T-helper 17 cell (primary cell): ENCODE measurements at places on chromosomes 5 and 9.
A peak's percentile ranks its signal among the peaks of the same experiment; 100 is the strongest.

- peaks cover 2% of the 10 kb centered on the region for H3K4me1 ChIP-seq
- H3K27me3 ChIP-seq, result peaks cover 45% of the 10 kb centered on the region
- no peak overlapping the region for H3K27ac ChIP-seq
- H3K4me3 ChIP-seq, result no peak overlapping the region
- peaks cover 2% of the 10 kb centered on the region for H3K36me3 ChIP-seq
These were observed 30.1 kb upstream of the PDE8B start for GRCh38 chr5:77180167-77181081.

- no peak overlapping the region for H3K27ac ChIP-seq
- DNase-seq, result no peak
- H3K36me3 ChIP-seq, result no peaks in the 10 kb centered on the region
- no peak overlapping the region for H3K4me3 ChIP-seq
- H3K27me3 ChIP-seq, result no peaks in the 10 kb centered on the region
These were observed 173.7 kb downstream of the GABRB2 start for GRCh38 chr5:161372682-161373344.

- H3K4me1 ChIP-seq, result peaks cover 3% of the 10 kb centered on the region
- peaks cover 81% of the 10 kb centered on the region for H3K27me3 ChIP-seq
- no peak overlapping the region for H3K27ac ChIP-seq
These were observed 139.8 kb downstream of the KCNIP1 start for GRCh38 chr5:170643591-170643990.

DNA sequence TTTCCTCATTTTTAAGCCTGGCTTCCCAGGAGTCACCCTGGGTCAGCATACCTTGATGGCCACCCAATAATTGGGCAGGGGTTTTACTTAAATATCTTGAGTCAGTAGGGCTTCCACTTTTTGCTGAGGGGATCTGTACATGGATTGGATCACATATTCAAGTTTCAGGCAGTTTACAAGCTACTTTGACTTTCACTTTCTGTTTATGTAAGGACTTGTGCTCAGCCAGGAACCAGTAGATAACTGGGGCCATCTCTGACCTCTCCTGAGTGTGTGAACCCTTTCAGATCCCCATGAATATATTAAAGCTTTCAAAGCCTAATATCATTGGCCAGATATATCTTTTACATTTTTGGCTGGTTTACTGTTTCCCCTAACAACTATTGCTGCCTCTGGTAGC, 45.1 kb downstream of the SLCO6A1 start:
- no peak for DNase-seq
- H3K4me3 ChIP-seq, result peak overlapping the region; percentile 25
- H3K36me3 ChIP-seq, result no peaks in the 10 kb centered on the region
- H3K27me3 ChIP-seq, result no peaks in the 10 kb centered on the region

GRCh38 chr5:179470201-179470600, 80.2 kb upstream of the RUFY1 start:
- H3K4me1 ChIP-seq, result no peaks in the 10 kb centered on the region
- no peak for DNase-seq
- peaks cover 11% of the 10 kb centered on the region for H3K27me3 ChIP-seq
- no peak overlapping the region for H3K4me3 ChIP-seq
- H3K27ac ChIP-seq, result no peak overlapping the region

GRCh38 chr5:16574789-16575721, 41.7 kb downstream of the RETREG1 start:
- H3K27ac ChIP-seq, result no peak overlapping the region
- H3K36me3 ChIP-seq, result peaks cover 6% of the 10 kb centered on the region
- no peak for DNase-seq
- H3K4me1 ChIP-seq, result peaks cover 24% of the 10 kb centered on the region
- no peak overlapping the region for H3K4me3 ChIP-seq

GRCh38 chr5:54294097-54294667, 16.2 kb downstream of the ARL15 start:
- no peak overlapping the region for H3K4me3 ChIP-seq
- H3K36me3 ChIP-seq, result peaks cover 4% of the 10 kb centered on the region
- no peaks in the 10 kb centered on the region for H3K27me3 ChIP-seq
- H3K27ac ChIP-seq, result peak overlapping the region; percentile 51
- no peak for DNase-seq
- H3K4me1 ChIP-seq, result peaks cover 32% of the 10 kb centered on the region

DNA sequence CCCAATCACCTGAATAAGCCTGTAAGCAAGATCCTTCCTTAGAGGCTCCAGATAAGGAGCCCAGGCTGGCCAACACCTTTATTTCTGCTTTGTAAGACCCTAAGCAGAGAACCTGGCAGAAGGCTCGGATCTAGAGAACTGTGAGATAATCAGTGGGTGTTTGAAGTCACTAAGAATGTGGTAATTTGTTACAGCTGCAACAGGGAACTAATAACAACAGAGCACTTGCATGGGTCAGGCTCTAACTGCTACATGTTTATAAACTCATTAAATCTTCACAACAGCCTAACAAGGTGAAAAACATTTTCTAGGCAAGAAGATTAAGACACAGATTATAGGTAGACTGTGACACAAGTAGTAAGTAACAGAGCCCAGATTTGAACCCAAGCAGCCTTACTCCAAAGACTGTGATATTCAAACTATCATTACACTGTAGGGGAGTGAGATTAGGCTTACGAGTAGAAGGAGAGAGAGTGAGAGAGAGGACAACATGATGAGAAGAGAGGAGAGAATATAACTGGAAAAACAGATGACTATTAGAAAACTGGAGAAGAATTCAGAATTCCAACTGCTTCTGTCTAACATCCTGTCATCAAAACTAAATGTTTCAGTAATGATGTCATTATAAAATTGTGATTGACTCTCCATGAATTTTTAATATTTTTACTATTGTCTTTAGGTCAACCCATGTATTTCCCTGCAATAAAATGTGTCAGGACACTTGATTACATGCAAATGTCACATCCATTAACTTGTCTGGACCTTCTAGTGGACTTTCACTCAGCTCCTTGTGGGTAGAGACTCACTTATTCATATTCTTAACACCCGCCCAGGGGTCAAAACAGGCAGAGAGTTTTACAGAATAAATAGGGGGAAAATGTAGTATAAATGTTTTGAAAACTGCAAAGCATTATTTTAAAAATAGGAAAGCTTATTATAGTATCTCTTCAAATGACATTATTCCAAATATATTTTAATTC, 290.9 kb upstream of the RGMB start:
- no peak overlapping the region for H3K27ac ChIP-seq
- H3K27me3 ChIP-seq, result no peaks in the 10 kb centered on the region
- H3K4me3 ChIP-seq, result no peak overlapping the region
- no peaks in the 10 kb centered on the region for H3K36me3 ChIP-seq
- DNase-seq, result no peak

- H3K4me1 ChIP-seq, result peaks cover 38% of the 10 kb centered on the region
- peaks cover 3% of the 10 kb centered on the region for H3K36me3 ChIP-seq
- DNase-seq, result no peak
- peak overlapping the region; percentile 99 for H3K27ac ChIP-seq
These were observed 3.2 kb upstream of the NR4A3 start for GRCh38 chr9:99818500-99818899.

DNA sequence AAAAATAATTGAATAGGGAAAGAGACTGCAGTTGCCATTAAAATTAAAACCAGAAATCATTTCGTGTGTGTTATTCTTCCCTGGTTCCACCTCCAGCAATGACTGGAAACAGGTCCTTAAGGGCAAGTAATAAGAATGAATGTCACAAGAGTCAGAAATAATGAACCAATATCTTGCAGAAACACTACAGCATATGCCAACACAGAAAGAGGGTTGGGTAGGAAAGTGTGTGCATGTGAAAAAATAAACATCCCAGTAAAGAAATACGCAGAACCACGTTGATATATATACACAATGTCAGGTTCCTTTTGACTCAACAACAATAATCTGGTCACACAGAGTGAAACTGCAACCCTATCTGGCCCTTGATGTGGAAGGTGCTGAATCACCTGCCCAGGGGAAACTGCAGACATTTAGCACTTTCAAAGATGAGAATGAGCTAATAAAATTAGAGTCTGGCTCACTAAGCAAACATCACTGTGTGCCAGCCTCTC, 15.0 kb downstream of the HMHB1 start:
- H3K27me3 ChIP-seq, result no peaks in the 10 kb centered on the region
- H3K4me1 ChIP-seq, result peaks cover 13% of the 10 kb centered on the region
- no peaks in the 10 kb centered on the region for H3K36me3 ChIP-seq
- DNase-seq, result no peak
- no peak overlapping the region for H3K4me3 ChIP-seq
- no peak overlapping the region for H3K27ac ChIP-seq

- no peak overlapping the region for H3K4me3 ChIP-seq
- peaks cover 9% of the 10 kb centered on the region for H3K4me1 ChIP-seq
- DNase-seq, result no peak
- no peak overlapping the region for H3K27ac ChIP-seq
- H3K27me3 ChIP-seq, result no peaks in the 10 kb centered on the region
These were observed 31.8 kb downstream of the TSTD2 start for GRCh38 chr9:97601228-97601898.

DNA sequence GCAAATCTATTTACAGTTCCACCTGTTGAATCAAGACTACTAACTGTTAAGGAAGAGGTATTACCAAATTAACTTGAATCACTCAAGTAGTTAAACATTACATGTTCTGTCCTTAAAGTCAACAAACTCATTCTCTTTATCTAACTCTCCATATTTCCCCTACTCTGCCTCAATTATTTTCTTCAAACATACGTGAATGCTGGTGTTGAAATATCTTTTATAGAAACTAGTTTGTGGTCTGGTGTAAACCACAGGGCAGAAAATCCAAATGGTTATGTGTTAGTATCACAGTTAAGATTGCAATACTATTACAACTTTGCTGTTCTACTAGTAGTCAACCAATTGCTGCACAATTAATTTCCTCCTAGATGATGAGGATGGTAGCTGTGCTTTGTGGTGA, 603.5 kb downstream of the KCTD16 start:
- no peak for DNase-seq
- H3K27ac ChIP-seq, result no peak overlapping the region
- no peaks in the 10 kb centered on the region for H3K4me1 ChIP-seq

GRCh38 chr5:37667846-37668245, 172.0 kb downstream of the GDNF start:
- DNase-seq, result no peak
- no peak overlapping the region for H3K4me3 ChIP-seq
- H3K4me1 ChIP-seq, result peaks cover 21% of the 10 kb centered on the region
- no peaks in the 10 kb centered on the region for H3K36me3 ChIP-seq
- no peak overlapping the region for H3K27ac ChIP-seq
- no peaks in the 10 kb centered on the region for H3K27me3 ChIP-seq

DNA sequence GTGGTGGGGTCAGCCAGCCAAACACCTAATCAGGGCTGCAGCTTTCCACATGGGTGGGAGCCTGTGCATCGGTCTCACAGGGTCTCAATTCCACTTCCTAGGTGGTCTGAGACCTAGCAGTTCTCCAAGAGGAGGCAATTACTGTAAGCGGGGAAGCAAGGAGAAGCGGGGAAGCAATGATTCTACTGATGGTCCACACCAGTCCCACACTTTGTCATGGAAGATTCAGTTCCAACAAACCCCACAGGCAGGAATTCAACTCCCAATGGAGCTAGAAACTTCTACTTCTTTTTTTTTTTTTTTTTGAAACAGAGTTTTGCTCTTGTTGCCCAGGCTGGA, 158.7 kb upstream of the RAI14 start:
- H3K4me1 ChIP-seq, result peaks cover 5% of the 10 kb centered on the region
- DNase-seq, result no peak
- peaks cover 2% of the 10 kb centered on the region for H3K36me3 ChIP-seq
- peaks cover 27% of the 10 kb centered on the region for H3K27me3 ChIP-seq
- H3K4me3 ChIP-seq, result no peak overlapping the region

GRCh38 chr5:1950708-1951103, 68.0 kb upstream of the IRX4 start:
- H3K27me3 ChIP-seq, result peaks cover 75% of the 10 kb centered on the region
- DNase-seq, result no peak
- H3K4me3 ChIP-seq, result no peak overlapping the region
- peaks cover 3% of the 10 kb centered on the region for H3K36me3 ChIP-seq
- H3K27ac ChIP-seq, result no peak overlapping the region
- peaks cover 3% of the 10 kb centered on the region for H3K4me1 ChIP-seq

DNA sequence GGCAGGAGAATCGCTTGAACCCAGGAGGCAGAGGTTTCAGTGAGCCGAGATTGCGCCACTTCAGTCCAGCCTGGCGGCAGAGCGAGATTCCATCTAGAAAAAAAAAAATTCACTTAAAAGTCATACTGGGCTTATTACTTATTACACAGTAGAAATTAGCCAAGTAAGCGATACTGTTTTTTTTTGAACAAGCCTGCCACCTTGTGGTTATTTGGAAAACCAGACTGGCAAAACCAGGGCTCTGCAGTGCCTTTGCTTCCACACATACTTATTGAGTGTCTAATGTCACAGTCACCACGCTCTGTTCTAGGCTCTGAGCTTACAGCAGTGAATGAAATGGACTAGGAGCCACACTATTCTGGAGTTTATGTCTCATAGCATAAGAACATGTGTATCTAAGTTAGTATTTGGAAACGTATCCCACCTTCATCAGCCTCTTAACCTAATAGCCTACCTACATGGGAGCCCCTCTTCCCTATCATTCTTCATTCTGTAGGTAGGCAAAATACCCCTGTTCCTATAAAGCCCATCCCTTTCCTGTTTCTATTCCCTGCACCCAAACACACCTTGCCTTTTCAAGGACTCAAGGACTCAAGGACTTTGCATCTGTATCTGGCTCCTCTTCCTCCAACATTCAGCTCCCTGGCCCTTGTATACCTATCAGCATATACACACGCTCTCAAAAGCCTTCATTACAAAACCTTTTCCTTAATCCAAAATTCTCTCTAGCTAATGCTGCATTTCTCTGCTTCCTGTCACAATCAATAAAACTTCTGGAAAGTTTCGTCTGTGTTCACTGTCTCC, 13.9 kb upstream of the BASP1 start:
- no peaks in the 10 kb centered on the region for H3K4me1 ChIP-seq
- no peak for DNase-seq
- H3K27me3 ChIP-seq, result peaks cover 18% of the 10 kb centered on the region
- no peak overlapping the region for H3K4me3 ChIP-seq
- H3K36me3 ChIP-seq, result peaks cover 4% of the 10 kb centered on the region
- H3K27ac ChIP-seq, result no peak overlapping the region

DNA sequence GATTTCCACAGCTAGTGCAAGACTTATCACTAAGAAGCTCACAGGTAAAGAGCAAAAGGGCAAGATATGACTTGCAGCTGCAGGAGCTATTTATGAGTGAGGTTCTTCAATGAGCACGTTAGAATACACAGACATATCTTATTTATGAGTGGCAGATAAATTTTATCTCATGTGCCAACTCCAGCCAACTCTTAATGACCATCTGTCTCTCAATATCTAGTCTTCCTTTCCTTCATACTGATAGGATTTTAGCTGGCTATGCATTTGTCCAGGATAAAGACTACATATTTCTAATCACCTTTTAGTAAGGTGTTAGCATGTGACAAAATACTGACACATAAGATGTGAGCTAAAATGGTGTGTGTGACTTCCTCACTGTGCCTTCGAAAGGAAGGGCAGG, 304.5 kb downstream of the TRPM3 start:
- H3K4me1 ChIP-seq, result no peaks in the 10 kb centered on the region
- no peak overlapping the region for H3K4me3 ChIP-seq
- no peaks in the 10 kb centered on the region for H3K27me3 ChIP-seq
- no peak overlapping the region for H3K27ac ChIP-seq

- H3K4me1 ChIP-seq, result peaks cover 2% of the 10 kb centered on the region
- H3K4me3 ChIP-seq, result no peak overlapping the region
- H3K27me3 ChIP-seq, result peaks cover 18% of the 10 kb centered on the region
- no peaks in the 10 kb centered on the region for H3K36me3 ChIP-seq
These were observed 1095.7 kb upstream of the DMAC1 start for GRCh38 chr9:8895106-8895860.

- H3K27ac ChIP-seq, result no peak overlapping the region
- H3K4me1 ChIP-seq, result peaks cover 7% of the 10 kb centered on the region
- H3K27me3 ChIP-seq, result peaks cover 53% of the 10 kb centered on the region
- H3K36me3 ChIP-seq, result no peaks in the 10 kb centered on the region
These were observed 29.3 kb upstream of the OBP2B start for GRCh38 chr9:133238272-133238850.

GRCh38 chr5:6506611-6507010, 58.0 kb downstream of the UBE2QL1 start:
- H3K36me3 ChIP-seq, result peaks cover 2% of the 10 kb centered on the region
- no peak for DNase-seq
- H3K27me3 ChIP-seq, result peaks cover 46% of the 10 kb centered on the region
- no peak overlapping the region for H3K27ac ChIP-seq
